ENCODE measurements at places on chromosomes 16 and 17. TPM values are rescaled to one million over a fixed set of nuclear protein-coding genes. Genes with fewer than 3 reads are reported as not detected.

Gene SMIM36
- total RNA-seq, result not detected

Gene NACA2
- not detected for total RNA-seq

Gene SLC16A5
- 8.2 TPM for total RNA-seq

Gene DNAAF8
- 0.30 TPM for total RNA-seq

Gene ITGAD
- not detected for total RNA-seq

Gene ZNF646
- 12.9 TPM for total RNA-seq

Gene ACD
- total RNA-seq, result 41.9 TPM

Gene KRTAP9-8
- not detected for total RNA-seq

Gene TNK1
- total RNA-seq, result not detected

Gene TMEM114
- not detected for total RNA-seq

Gene KRT24
- not detected for total RNA-seq

Gene TNP2
- not detected for total RNA-seq

Gene PRPF8
- total RNA-seq, result 143 TPM

Gene IGSF6
- total RNA-seq, result not detected

Gene SEZ6L2
- total RNA-seq, result 3.4 TPM

Gene CCR7
- not detected for total RNA-seq

Gene RNF227
- total RNA-seq, result 1.0 TPM

Gene PHAF1
- 9.8 TPM for total RNA-seq

Gene FTSJ3
- total RNA-seq, result 36.7 TPM

Gene TMEM235
- total RNA-seq, result not detected

Gene ZG16B
- 0.45 TPM for total RNA-seq

Gene GIT1
- total RNA-seq, result 22.4 TPM

Gene CES3
- 0.17 TPM for total RNA-seq

Gene CMTM1
- 0.59 TPM for total RNA-seq
